ENCODE measurements at places on chromosomes 6 and 20.

GRCh38 chr6:45513843-45514242 lies 136.1 kb upstream of the SUPT3H start:
- no peak for DNase-seq

GRCh38 chr20:3632311-3633004 lies 30.7 kb downstream of the GFRA4 start:
- DNase-seq: no peak

- no peak for DNase-seq
These were observed 160.1 kb downstream of the DLL1 start for GRCh38 chr6:170130771-170131241.

GRCh38 chr6:170257376-170257775 lies 33.5 kb downstream of the DLL1 start:
- no peak for DNase-seq

DNA sequence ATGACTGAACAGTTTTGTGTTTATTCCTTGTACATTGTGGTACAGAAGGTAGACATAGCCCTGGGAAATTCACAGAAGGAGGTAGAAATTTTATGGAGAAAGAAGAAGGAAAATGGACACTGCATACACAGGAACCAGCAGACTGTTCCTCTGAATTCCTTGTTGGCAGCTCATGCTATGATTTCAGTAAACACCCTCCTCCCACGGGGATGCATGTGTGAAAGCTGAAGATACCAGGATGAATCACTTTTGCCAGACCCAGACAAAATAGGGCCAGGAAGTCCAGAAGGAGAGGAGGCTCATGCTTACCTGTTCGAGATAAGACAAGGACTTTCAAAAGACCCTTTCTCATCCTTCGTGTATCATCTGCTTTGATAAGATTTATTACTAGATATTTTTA lies 110.3 kb upstream of the GGTLC1 start:
- no peak for DNase-seq

GRCh38 chr6:12636336-12636735 lies 80.2 kb upstream of the PHACTR1 start:
- DNase-seq: no peak
